ENCODE measurements at places on chromosomes 3 and 15.

DNA sequence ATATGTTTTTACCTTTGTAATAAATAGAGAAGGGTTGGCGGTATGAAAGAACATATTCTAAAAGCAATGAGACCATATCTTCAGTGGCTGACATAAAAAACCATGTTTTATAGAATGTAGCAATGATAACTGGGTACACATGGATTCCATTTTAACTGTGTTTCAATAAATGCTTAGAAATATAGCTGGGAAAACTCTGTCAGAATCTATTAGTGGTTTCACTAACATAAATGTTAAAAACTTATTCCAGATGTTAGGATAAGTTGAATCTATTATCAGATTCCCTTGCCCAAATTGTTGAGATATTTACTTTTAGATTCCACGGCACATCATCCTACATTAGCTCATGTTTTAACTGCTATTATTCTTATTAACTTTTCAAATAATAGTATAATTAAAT, 772.2 kb upstream of the ALCAM start:
- DNase-seq, result no peak

GRCh38 chr15:89383365-89384175, 48.9 kb upstream of the POLG start:
- DNase-seq, result no peak

- peak; percentile 40 for DNase-seq
These were observed 32.4 kb upstream of the ALDH1L1 start for GRCh38 chr3:126212620-126213378.

- DNase-seq, result no peak
These were observed 96.3 kb downstream of the ZNF385D start for GRCh38 chr3:21654662-21655061.

- DNase-seq, result no peak
These were observed 427.0 kb downstream of the NTRK3 start for GRCh38 chr15:87829332-87830050.

DNA sequence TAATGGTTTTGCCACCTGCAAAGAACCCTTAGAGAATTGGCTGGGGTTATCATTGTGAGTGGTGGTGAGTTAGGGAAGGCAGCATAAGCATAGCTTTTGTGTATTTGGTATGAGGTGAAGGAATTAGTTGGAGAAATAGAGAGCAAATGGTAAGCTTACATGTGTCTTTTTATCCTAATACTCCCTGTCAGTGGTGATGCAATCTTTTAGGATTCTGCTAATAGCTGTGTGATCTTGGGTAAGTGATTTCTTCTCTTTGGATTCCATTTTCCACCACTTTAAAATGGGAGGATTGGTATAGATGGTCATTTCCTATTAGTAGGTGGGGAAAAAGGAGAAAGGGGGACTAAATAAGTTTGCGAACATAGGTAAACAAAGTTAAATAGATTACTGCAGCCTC, 30.9 kb downstream of the PIAS1 start:
- DNase-seq, result no peak

- DNase-seq, result no peak
These were observed 154.8 kb downstream of the PLCL2 start for GRCh38 chr3:17039594-17039993.

DNA sequence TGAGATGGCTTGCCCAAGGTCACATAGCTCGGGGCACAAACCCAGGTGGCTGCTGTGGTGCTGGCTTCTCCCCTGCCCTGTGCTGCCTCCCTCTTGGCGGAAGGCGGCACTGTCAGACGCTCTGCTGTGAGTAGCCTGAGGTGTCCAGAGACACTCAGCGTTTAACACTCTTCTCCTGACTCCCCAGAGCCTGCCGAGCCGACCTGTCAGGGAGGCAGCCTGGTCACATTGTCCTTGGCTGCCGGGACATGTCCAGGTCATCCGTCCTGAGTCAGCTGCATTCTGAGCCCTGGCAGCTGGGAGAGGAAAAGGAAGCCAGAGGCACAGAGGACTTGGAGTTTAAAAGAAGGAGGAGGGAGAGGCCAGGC, 4.7 kb downstream of the LMAN1L start:
- DNase-seq, result no peak

- DNase-seq, result no peak
These were observed 29.2 kb downstream of the AP3B2 start for GRCh38 chr15:82680200-82681102.

- no peak for DNase-seq
These were observed 72.6 kb downstream of the PLSCR2 start for GRCh38 chr3:146396792-146397191.

DNA sequence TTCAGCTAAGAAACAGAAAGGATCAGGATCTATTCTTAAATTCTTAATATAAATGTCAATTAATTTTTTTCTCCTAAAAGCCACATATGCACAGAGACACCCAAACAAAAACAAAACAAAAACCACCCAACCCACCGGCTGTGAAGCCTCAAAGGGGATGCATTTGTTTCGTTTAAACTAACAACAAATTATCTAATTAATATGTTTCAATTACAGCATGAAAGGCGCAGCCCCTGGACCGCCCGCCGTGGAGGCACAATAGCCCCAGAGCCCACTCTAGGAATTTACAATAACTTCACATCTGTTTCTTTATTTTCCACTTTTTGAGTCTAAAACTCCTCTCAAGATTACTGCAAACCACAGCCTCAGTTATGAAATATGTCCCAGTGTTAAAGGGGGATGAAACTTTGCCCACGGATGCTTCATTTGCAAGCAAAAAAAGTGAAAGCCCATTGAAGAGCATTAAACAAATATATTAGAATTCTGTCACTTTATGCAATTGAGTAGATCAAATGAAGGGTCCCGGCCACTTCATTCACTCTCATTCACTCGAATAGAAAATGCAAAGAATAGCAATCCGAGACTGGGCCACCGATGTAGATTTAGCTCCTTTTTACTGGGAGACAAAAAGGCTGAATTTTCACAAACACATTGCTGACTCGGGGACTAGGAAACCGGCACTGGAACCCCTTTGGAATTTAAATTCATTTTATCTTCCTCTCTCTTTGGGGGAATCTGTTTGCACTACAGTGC, 6.0 kb downstream of the FOXB1 start:
- DNase-seq, result no peak

GRCh38 chr3:127493924-127494646, 96.4 kb downstream of the TPRA1 start:
- DNase-seq, result no peak

GRCh38 chr3:49523756-49524747, 30.2 kb upstream of the BSN start:
- DNase-seq, result no peak

- no peak for DNase-seq
These were observed 38.5 kb upstream of the CPB1 start for GRCh38 chr3:148789146-148789545.

DNA sequence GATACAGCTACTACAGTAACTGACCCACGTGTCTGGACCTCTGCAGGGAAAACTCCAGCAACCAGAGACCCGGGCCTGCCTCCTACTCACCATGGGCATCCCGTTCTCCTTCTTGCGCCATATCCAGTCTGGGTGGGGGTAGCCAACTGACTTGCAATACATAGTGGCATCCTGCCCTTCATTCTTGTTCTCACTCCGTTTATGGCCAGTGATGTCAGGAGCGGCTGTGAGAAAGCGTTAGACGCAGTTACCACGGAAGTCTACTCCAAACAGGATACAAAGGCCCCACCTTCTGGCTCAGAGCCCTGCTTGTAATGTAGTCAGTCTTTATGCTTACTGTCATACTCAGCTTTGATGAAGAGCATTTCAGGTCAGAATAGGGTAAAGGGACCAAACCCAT, 59.6 kb downstream of the NPTN start:
- no peak for DNase-seq

DNA sequence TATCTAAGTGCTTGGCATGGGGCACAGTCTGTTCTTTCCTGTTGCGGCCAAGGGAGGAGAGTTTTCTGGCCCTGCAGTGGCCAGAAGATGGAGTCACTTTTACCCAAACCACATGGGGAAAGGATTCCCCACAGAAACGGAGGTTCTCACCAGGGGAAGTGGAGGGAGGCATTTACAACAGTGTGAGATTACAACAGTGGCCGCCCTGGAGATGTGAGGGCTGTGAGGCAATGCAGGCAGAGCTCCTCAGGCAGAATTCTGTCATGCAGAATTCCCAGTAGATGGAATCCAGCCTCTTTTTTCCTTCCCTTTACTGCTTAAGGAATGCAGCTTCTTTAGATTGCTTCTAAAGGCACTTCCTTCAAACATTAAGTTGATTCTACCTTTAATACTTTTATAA, 83.1 kb downstream of the CACNA1D start:
- no peak for DNase-seq

DNA sequence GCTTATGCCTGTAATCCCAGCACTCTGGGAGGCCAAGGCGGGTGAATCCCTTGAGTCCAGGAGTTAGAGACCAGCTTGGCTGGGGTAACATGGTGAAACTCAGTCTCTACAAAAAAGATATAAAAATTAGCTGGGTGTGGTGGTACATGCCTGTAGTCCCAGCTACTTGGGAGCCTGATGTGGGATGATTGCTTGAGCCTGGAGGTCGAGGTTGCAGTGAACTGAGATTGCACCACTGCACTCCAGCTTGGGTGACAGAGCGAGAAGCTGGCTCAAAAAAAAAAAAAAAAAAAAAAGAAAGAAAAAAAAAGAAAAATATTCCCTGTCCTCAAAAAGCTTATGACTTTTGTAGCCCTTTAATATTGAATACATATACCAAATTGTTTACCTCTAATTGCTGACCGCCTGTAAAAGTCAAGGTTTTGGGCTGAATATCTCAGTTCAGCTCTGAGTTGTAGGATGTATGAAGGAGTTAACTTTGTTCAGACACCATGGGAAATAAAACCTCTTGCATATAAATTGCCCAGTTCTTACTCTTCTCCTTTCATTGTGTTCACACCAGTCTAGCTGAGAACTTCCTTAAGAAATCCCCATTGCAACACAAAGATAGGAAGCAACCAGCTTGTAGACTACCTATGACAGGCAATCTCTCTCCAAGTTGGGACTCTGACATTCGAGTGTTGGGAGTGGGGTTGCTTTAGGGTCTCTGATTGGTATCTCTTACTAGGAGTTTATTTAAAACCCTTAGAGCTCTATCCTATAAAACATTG, 97.6 kb upstream of the RASGRP1 start:
- no peak for DNase-seq

DNA sequence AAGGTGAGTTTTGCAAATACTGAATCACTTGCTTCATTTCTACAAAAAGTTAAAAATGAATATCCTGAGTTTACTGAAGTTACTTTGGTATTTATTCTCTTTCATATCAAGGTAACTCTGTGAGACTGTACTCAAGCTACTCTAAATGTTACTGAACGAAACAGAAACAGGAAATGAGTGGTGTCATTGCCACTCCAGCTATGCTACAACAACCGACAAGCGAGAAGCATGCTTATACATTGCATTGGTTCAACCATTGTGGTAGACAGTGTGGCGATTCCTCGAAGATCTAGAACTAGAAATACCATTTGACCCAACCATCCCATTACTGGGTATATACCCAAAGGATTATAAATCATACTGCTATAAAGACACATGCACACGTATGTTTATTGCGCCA, 313.2 kb upstream of the THBS1 start:
- DNase-seq, result no peak

DNA sequence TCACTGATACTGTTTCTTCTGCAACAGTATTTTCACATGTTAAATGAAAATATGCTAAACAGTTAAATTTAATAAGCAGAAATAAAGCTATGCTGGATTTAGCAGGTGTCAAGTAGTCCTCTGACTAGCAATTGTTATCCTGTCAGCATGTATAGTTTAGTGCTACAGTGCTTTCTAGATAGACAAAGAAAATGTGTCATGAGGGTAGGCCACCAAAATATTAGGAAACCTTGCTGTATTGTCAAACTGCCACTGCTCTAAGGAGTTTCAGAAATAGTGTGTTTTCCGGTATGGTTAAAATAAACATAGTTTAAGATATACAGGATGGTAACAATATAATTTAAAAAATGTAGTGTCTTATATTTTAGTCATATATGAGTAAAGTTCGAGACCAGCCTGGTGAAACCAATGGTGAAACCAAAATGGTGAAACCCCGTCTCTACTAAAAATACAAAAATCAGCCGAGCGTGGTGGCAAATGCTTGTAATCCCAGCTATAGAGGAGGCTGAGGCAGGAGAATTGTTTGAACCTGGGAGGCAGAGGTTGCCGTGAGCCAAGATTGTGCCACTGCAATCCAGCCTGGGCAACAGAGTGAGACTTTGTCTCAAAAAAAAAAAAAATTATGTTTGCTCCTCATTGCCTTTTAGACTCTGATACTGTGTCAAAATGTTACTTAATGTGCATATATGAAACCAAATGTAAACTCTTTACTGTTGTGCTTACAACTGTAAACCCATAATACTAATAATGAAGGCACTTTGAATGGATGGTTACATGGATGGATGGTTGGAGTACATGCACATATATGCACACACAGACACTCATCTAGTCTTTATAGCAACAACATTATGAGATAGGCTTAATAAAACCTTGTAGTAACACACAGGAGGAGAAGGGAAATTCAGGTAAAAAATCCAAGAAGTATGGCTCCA, 204.8 kb downstream of the RSRC1 start:
- no peak for DNase-seq

DNA sequence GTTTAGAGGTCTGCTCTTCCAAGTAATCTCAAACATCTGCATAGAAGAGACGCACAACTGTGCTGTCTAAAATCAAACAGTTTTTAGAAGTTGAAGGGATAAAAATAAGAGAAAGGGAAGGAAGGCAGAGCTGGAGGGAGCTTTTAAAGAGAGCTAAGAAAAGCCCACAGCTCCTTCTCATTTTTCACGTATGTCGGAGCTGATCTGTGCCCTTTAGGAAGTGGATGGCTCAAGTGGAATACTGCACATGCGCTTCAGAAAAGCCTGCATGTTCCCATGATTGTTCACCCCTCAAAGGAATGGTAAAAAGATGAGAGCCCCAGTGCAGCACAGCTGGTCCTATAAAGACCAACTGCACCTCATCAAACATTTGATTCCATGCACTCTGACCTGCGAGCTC, 207.2 kb downstream of the ADAMTS17 start:
- DNase-seq, result no peak

DNA sequence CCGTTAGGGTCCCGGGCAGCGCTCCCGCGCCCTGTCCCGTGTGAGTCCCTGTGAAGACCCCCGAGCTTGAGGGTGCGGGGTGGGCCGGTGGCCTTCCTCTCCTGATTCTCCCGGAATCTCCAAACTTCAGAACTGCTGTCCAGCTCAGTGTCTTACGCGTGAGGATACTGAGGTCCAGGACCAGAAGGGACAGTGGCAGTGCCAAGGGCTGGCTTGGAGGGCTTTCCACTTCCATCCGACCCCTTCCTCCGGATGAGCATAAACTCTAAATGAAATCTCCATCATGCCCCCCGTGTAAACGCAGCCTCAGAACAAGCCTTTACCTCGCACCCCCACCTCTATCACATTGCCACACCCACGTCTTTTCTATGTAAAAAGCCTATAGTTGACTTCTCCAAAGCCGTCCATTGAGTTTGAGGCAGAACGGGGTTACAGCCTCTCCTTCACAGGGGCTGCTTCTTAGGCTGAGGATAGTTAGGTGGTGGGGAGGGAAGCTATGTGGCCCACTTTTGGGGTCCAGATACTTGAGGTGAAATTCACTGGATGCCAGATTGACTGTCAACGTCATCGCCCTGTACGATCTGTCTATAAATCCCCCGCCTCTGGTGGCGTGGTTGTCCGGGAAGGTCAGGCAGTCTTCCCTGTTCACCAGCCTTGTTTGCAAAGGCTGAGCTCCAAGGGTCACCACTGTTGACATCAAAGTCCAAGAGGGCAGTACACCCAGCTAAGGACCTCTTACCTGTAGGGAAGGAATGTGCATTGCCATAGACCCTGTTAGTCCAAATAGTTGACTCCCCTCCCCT, 1.1 kb downstream of the EDEM1 start:
- DNase-seq, result peak; percentile 67

GRCh38 chr3:32934150-32934742, 17.2 kb upstream of the CCR4 start:
- DNase-seq, result no peak

Data from liver (tissue), 10 donors.